ENCODE measurements at places on chromosomes 4 and X.

DNA sequence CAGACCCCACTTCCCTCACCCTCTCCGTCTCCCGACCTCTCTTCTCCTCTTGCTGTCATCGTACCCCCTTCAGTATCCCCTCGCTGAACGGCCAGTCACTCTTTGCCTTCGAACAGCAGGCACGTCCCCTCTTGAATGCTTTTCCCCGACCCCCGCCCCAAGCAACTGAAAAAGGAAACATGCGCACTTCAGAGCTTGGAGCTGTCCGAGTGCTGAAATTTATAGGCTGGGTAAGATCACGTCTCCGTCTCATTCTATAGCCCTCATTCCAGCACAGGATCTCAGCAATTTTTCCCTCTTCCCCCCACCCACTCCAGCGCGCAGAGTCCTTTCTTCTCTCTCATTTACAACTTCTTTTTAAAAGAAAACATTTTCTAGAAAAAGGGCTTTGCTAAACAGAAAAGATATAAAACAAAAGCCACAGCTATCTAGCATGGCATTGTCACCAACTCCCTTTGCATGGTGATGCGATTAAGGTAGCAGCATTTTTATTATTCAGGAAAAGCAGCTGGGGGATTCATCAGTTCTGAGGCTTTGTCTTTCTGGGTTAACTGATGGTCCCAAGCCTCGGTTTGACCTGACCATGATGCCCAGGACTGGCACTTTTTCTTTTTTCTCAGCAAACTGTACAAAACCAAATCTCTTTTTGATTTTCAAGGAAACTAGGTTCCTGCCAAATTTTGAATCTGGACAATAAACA, at the start of gene GLRA2:
GLRA2 (plus strand) TSS at position 247 of the 700 bp plus-strand sequence. CDS start 522 bp downstream, outside the sequence.
- peak; percentile 4 for DNase-seq

DNA sequence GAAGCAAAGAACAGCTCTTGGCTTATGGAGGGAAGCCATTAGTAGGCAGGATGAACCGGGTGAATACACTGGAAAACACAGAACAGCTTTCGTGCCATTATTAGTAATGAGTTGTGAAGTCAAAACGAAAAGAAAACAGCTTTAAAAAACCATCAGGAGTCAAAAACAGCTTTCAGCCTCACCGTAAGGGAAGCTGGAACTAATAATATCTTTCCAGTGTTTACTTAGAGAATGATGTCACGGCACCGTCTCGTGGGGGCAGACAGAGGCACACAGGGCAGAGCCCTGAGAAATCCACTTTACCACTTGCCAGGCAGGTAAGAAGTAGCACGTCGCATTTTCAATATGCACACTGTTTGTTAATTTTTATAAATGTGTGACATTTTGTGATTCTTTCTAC, 37.9 kb upstream of the HMX1 start:
- DNase-seq = no peak

DNA sequence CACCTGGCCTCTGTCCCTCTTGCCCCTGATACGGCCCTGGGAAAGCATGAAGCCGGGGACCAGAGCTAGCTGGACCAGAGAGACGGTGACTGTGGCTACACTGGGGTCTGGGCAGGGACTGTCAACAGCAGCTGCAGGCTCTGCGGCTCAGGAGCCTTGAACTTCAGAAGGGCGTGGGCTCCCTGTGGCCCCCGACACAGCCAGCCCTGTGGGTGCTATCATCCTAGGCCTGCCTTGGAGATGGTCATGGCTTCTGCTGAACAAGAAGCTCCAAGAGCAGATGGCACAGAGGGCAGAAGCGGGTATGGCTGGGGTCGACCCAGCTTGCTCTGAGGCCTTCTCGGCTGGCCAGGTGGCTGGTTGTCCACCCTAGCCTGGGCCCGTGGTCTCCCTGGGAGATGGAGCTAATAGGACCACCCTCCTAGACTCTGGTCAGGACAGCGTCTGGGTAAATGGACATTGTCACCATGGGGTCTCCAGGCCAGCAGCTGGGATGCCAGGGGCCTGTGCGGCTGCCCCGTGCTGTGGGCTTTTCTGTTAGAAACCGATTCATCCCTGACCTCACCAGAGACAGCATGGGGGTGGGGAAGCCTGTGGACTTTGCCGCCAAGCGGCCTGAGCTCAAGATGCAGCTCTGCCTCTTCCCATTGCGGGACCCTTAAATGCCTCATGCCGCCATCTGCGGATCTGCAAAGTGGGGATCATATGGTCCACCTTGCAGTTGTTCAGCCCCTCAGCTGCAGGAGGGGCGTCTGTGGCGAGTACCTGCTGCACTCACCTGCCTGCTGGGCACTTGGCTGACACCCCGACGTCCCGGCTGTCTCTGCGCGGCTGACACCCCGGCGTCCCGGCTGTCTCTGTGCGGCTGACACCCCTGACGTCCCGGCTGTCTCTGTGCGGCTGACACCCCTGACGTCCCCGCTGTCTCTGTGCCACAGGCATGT, 21.1 kb downstream of the CPZ start:
- DNase-seq = no peak

- DNase-seq = peak; percentile 15
These were observed 65.1 kb upstream of the CCDC160 start for GRCh38 chrX:134171661-134172587.

- no peak for DNase-seq
These were observed 415.0 kb downstream of the BCOR start for GRCh38 chrX:39682778-39683177.

GRCh38 chr4:26032142-26032541, 118.1 kb downstream of the SMIM20 start:
- DNase-seq = no peak

DNA sequence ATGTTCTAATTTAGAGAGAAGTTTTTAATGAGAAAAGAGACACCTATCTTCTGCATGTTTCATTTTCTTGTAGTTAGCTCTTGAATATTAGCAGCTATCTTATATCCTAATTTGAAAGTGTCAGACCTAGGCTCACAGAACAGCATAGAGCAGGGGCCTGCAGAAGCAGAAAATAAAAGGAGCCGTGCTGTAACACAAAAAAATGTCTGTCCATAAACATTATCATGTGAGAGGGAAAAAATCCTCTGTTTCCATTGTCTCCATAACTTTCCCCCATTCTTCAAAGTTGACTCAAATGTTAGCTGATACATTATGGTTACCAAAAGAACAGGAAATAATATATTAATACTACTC, 329.2 kb upstream of the EPHA5 start:
- DNase-seq = no peak

DNA sequence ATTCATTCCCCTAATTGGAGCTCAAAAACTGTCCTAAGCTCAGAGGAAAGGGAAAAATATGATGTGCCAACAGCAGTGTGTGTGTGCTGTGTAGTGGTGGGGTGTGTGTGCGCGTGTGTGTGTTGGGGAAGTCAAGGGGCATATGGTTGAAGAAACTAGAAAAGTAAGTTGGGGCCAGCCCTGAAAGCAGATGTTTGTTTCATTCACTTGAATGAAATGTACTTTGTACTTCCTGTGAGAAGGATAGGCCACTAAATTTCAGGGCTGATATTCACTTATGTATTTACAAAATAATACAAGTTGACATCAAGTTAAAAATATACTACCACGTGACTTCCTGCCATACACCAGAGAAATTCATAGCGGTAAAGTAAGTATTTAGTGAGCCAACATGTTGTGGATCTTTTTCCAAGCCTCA, 151.3 kb upstream of the JADE1 start:
- DNase-seq = no peak

DNA sequence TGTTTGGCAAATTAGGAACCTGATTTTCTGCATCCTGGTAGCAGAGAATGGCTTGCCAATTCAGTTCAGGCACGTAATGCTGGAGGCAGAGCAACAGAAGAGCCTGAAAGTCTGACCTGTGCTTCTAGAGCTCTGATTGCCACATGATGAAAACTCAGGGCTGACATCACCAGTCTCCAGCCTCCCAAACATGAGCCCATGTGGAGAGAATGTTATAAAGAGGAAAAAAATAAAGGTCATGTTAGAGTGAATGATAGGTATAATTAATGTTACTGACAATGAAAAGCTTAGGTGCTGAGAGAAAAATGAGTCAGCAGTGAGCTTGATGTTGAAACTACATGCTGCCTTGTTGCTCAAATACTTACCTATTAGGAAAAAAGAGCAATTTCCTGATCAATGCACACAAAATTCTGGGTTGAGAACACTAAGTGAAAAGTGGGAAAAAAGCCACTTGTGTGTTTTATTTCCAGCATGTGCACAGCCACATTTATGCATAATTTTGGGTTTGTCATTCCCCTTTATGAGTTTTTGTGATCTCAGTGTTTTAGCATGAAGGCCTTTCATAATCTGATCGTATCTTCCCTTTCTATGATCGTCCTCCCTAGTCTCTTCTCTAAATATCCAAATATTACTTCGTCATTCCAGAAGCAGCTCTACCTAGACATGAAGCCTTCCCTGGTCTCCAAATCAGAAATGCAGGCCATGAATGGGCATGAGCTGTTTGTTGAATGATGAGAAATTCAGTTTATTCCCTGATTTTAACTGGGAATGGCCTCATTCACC, 113.3 kb upstream of the CPEB2 start:
- no peak for DNase-seq

DNA sequence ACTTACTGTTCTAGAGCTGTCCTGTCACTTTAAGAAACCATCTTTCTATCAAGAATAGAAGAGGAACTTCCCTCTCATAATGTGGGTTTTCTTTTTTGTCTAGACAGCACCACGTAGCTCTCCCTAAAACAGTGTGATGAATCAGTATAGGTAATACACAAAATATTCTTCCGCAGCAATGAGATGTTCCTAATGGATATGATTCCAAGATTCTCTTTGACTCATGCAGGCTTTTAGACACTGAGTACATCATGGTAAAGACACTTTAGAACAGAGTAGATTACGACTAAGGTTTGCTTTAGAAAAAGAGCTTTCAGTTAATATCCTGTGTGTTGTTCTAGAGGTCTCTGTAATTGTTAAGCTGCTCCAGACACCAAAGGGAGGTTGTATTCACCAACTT, 69.8 kb downstream of the PTTG2 start:
- no peak for DNase-seq

DNA sequence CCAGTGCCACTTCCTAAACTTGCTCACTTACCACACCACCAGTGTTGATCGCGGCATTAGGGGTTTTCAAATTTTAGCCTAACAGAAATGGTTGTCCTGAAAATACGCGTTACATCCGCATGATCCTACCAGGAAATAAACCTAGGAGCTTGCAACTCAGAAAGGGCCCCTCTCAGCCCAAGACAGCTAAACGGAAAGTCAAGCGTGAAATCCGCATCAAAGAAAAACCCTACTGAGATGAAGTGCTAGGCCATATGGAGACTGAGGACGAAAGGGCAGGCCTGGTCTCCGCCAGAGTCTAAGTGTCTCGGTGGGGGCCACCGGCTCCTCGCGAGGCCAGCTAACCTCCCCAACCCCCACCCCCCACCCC, 626 bp downstream of the YTHDC1 start:
- peak; percentile 18 for DNase-seq

GRCh38 chrX:9318766-9319165, 146.1 kb upstream of the TBL1X start:
- no peak for DNase-seq

- no peak for DNase-seq
These were observed 254.8 kb downstream of the PCDH10 start for GRCh38 chr4:133403913-133404312.

GRCh38 chr4:81631958-81632441, 160.3 kb upstream of the RASGEF1B start:
- DNase-seq = no peak

- DNase-seq = no peak
These were observed 94.4 kb downstream of the NWD2 start for GRCh38 chr4:37338972-37339371.

DNA sequence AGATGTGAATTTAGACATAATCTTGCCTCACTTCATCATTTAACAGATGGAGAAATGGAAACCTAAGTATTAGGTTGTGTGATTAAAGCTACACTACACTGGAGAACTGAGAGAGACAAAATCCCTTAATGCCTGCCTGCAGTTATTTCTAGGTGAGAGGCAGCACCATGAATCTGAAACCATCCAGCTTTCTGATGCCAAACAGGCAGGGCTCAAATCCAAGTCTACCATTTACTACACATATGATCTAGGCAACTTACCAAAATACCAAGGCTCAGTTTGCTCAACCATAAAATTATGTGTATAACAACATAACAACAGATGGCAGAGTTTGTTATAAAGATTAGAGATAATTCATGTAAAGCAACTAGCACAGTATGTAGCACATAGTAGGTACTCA, 38.7 kb downstream of the GABRA4 start:
- DNase-seq = no peak

- no peak for DNase-seq
These were observed 44.3 kb downstream of the GALNTL6 start for GRCh38 chr4:171857302-171858012.

DNA sequence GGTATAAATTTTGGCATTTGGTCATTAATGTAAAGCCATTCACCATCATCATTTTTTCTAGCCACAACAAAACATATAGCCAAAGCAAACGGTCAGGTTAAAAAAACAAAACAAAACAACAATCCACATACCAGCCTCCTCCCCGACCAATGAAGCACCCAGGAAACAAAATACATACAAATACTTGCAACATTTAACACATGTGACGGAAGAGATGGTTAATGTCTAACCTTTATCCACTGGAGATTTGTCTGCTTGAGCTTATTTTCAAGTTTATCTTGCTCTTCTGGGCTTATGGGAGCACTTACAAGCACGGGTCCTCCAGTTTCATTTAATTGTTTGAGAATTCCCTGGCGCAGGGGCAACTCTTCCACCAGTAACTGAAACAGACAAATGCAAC, 857.5 kb upstream of the FTHL17 start:
- DNase-seq = no peak

DNA sequence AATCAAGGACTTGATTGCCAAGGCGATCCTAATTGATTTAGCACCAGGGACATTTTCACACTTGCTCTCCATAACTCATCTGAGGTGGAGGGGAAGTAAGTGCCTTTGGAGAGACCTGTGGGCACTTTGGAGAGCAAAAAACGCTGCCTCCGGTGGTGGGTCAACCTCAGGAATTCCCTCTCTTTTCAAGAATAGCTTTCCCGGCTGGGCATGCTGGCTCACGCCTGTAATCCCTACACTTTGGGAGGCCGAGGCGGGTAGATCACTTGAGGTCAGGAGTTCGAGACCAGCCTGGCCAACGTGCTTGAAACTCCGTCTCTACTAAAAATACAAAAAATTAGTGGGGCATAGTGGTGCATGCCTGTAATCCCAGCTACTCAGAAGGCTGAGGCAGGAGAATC, 49.2 kb downstream of the PRPS1 start:
- DNase-seq = no peak

GRCh38 chr4:105952591-105952990, 57.3 kb downstream of the NPNT start:
- DNase-seq = no peak

GRCh38 chrX:118338930-118339329, 7.0 kb upstream of the WDR44 start:
- no peak for DNase-seq

GRCh38 chrX:84469226-84469625, 33.0 kb downstream of the HDX start:
- no peak for DNase-seq

- no peak for DNase-seq
These were observed 494.3 kb downstream of the SPRY1 start for GRCh38 chr4:123890889-123891288.

All from HuH-7 (cell line).